ENCODE measurements at places on chromosomes 2 and 18.

GRCh38 chr2:208608122-208608835 is 201.7 kb downstream of the PTH2R start:
- no peak for DNase-seq

- DNase-seq = no peak
Measured at GRCh38 chr2:44135771-44136170, 32.9 kb upstream of the PPM1B start.

- peak; percentile 39 for DNase-seq
Measured at GRCh38 chr2:43230351-43230885, 4.0 kb upstream of the ZFP36L2 start.

- no peak for DNase-seq
Measured at GRCh38 chr2:231221761-231222160, 23.3 kb downstream of the ARMC9 start.

GRCh38 chr2:33602201-33602830 is 3.2 kb upstream of the FAM98A start:
- no peak for DNase-seq

GRCh38 chr2:94982675-94983074 is 42.8 kb upstream of the MAL start:
- DNase-seq = no peak

DNA sequence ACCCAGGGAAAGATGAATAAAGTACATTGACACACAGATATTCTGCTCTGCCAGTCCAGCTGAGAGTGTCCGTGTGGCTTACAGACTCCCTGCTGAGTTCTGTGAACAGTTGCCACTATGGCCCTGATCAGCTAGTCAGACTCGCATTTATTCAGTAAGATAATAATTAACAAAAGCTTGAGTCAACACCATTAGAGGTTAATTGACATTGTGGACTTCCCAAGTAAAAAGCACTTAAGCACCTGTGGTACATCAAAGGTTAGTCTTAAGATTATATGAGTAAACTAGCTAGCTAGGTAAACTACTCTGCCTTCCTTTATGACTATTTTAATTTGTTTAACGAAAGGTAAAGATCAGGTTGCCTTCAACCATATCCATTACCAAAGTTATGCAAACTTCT is 33.7 kb downstream of the ANKRD30B start:
- no peak for DNase-seq

- no peak for DNase-seq
Measured at GRCh38 chr18:74126684-74127655, 20.7 kb downstream of the FBXO15 start.

DNA sequence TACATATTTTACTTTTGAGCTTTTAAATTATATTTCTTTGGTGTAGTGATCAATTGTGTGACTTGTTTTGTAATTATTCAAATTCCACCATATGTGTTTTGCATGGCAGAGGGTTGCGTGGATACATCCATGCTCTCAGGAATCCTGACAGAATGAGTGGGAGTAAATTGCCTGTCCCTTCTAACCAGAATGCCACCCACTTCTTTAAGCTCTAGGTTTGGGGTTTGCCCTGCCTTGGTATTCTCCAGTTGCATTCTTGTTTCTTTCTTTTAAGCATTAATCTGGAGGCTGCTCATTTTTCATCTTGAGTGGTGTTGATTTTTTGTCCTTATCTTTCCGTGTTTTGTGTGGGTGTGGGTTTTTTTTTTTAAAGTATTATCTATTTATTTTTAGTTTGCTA is 360.0 kb downstream of the PTPRM start:
- no peak for DNase-seq
